M059J (cell line): ENCODE measurements at places on chromosomes 7 and 10. TPM values are rescaled to one million over a fixed set of nuclear protein-coding genes. Genes with fewer than 3 reads are reported as not detected.
A peak's percentile ranks its signal among the peaks of the same experiment; 100 is the strongest.

Gene SERPINE1
- 102 and 119 TPM in 2 replicates for total RNA-seq

Gene PCDH15
- not detected in 2 replicates for total RNA-seq

Gene GIMAP5
- total RNA-seq = not detected in 2 replicates

Gene AS3MT
- 0.12 and 1.5 TPM in 2 replicates for total RNA-seq

Gene EPHB6
- total RNA-seq = 0.02 TPM in 1 of 2 replicates, not detected in the other

Gene GPR146
- 1.8 and 4.9 TPM in 2 replicates for total RNA-seq

Gene FAM25A
- not detected in 2 replicates for total RNA-seq

Gene GCC1
- 12.0 and 19.6 TPM in 2 replicates for total RNA-seq

DNA sequence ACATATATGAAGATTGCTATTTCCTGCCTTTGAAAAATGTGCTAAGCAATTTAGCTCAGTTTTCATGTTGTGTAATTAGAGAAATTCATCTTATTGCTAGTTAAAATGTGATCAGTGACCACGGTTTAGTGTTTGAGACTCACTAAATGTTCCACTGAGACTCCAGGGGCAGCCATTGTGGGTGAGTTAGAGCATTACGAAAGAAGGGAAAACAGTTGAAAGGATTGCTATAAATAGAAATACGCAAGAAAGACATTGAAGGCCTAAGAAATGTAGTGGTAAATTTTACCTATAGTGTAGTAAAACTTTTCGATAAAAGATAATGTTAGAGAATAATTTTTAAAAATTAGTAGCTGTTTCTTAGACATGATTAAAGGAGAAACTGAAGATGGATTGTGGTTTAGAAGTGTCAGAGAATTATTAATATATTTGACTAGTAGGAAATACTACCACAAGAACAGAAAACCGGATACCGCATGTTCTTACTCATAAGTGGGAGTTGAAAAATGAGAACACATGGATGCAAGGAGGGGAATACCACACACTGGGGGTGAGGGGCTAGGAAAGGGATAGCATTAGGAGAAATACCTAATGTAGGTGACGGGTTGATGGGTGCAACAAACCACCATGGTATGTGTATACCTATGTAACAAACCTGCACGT, 394.5 kb downstream of the SEMA3D start:
- no peak for DNase-seq

DNA sequence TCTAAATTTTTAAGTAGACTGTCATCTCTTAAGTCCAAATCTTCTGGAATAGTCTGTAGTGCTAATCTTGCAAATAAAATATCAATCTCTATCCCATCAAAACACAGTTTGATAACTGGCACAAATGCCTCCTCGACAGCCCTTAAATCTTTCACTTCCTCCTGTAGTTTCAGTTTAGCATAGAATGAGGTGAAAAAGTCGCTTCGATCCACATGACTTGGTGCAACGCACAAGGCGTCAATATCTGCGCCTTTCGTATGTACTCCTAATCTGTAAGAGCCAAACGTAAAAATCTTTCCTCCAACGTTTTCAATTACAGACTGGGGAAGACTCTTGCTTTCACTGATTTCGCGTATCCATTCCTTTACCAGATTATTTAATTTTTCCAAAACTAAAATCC, 603 bp downstream of the PAPOLB start:
- no peak for DNase-seq

DNA sequence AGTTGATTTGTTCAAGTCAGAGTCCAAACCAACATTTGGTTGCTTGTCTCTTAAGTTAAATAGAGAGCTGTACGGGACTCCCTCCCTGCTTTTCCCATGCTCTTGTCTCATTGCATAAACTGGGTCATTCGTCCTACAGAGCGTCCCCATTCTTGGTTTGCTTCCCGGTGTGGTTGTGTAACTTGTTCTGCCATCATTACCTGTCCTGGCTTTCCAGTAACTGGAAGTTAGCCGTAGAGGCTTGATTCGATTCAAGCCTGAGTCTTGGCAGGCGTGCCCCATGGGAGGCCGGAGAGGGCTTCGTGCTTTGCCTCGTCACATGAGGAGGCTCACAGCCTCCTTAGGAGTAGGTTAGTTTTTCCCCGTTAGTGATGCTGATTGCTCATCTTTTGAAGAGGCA, 40.2 kb downstream of the FBH1 start:
- DNase-seq = no peak

DNA sequence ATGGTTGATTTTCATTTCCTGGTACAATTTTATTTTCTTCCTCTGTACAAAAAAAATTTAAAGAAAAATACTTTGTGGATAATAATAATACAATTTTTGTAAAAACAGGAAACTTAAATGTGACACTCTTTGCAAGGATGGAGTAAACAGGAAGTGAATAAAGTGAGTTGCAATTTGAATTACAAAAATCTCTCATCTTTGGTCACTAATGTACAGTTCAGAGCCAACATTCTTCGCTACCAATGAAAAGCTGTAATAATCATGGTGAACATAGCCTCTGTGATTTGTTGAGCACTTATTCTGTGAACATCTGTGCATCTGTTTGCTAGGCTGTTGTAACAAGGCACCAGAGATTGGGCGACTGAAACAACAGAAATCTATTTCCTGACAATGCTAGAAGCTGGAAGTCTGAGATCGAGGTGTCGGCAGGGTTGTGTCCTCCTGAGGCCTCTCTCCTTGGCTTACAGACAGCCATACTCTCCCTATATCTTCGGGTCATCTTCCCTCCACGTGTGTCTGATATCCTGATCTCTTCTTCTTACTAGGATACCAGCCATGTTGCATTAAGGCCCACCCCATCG, 295.3 kb upstream of the KLF6 start:
- DNase-seq = no peak

DNA sequence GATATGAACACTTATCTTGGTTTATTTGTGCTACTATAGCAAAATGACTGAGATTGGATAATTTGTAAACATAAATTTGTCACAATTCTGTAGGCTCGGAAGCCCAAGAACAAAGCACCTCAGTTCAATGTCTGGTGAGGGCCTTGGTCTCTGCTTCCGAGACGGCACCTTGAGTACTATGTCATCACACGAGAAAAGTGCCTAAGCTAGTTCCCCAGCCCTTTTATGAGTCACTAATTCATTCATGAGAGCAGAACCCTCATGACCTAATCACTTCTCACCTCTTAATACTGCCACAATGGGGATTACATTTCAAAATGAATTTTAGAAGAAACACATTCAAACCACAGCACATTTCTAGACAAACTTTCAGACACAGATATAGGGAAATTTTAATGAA, 52.0 kb upstream of the PRSS1 start:
- DNase-seq = no peak

- no peak for DNase-seq
Observed at GRCh38 chr10:124560377-124561105, 98.9 kb downstream of the LHPP start.

- DNase-seq = no peak
Observed at GRCh38 chr7:150393325-150393724, 14.2 kb downstream of the ZNF775 start.

- no peak for DNase-seq
Observed at GRCh38 chr7:42091461-42092291, 145.3 kb downstream of the GLI3 start.

DNA sequence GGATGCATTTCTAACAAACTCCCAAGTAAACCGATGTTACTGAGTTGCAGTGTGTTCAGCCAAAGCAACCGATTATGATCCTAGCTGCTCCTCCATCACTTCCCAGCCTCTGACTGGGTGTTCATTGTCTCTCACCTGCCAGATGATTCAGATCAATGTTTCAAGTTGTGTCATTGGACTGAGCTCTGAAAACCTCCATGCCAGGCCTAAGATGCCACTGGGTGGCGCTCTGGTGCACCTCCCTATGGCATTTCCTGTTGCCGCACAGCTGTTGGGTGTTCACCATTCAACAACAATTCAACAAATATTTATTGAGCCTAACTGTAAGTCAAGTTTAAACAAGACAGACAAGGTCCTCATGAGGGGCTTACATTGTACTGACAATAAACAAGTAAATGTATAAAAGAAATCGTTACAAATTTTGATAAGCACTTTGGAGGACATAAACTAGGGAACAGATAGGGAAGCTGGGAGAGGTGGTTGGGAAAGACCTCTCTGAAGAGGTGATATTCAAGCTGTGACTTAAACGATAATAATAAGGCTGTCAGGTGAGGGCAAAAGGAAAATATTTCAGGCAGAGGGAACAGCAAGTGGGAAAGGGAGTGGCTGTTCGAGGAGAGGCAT, 22.8 kb downstream of the RGR start:
- DNase-seq = peak; percentile 41

GRCh38 chr7:123992913-123993518, 39.9 kb downstream of the TMEM229A start:
- DNase-seq = no peak

- DNase-seq = no peak
Observed at GRCh38 chr7:6315746-6316145, 43.3 kb upstream of the CYTH3 start.

- DNase-seq = peak; percentile 63
Observed at GRCh38 chr7:42236266-42236975, 588 bp downstream of the GLI3 start.

- DNase-seq = no peak
Observed at GRCh38 chr10:131736321-131736980, 164.4 kb upstream of the PPP2R2D start.

- DNase-seq = no peak
Observed at GRCh38 chr7:158110034-158110590, 477.5 kb downstream of the PTPRN2 start.

GRCh38 chr7:37915438-37915837, 1.2 kb downstream of the SFRP4 start:
- DNase-seq = peak; percentile 19

- DNase-seq = no peak
Observed at GRCh38 chr7:2617325-2617905, 14.4 kb upstream of the TTYH3 start.

DNA sequence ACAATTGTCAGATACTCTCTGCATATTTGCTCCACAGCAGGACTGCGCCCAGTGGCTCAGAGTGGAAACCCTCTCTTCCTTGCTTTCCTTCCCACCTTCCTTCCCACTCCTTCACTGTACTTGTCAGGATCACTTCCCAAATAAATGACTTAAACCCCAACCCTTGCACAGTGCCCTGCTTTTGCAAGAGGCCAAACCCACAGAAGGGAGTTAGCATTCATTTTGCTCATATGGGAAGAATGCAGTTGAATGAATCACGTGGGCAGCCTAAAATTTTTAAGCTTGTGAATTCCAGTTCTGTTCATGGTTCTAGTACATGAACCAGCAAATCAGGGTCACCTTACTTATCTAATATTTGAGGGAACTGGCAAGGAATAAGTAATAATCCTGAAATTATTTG, 47.7 kb upstream of the SFMBT2 start:
- peak; percentile 20 for DNase-seq
